ENCODE measurements at places on chromosomes 4 and X. TPM values are rescaled to one million over a fixed set of nuclear protein-coding genes. Genes with fewer than 3 reads are reported as not detected.

Gene CT45A10
- not detected for total RNA-seq

Gene HERC5
- 2.6 TPM for total RNA-seq

Gene GABRE
- 31.3 TPM for total RNA-seq

Gene ZDHHC15
- total RNA-seq = 3.1 TPM

Gene SHROOM4
- 10.5 TPM for total RNA-seq

Gene YY2
- 0.30 TPM for total RNA-seq

Gene RPL36A
- total RNA-seq = 86.9 TPM

Gene FGG
- not detected for total RNA-seq

Gene SPARCL1
- 292 TPM for total RNA-seq

Gene ZNF674
- total RNA-seq = 2.9 TPM

Gene CXCR3
- not detected for total RNA-seq

Gene FAT1
- total RNA-seq = 59.1 TPM

Gene SMIM31
- total RNA-seq = not detected

Gene TMEM271
- not detected for total RNA-seq

Gene KLKB1
- 0.74 TPM for total RNA-seq

Gene TRIM60
- not detected for total RNA-seq

Gene CPLX1
- 4.8 TPM for total RNA-seq

Gene LONRF3
- 0.93 TPM for total RNA-seq

Gene ODAPH
- total RNA-seq = not detected

Gene GABRG1
- total RNA-seq = not detected

Gene NKX6-1
- not detected for total RNA-seq

Gene TMPRSS11F
- total RNA-seq = not detected

Gene GLOD5
- not detected for total RNA-seq

Gene GYPE
- 0.16 TPM for total RNA-seq

Gene SLC25A43
- 1.4 TPM for total RNA-seq

Gene ATP1B4
- 1.8 TPM for total RNA-seq

Gene PCDH7
- total RNA-seq = 34.3 TPM

Gene RIPPLY1
- not detected for total RNA-seq

Gene ZNF630
- 3.2 TPM for total RNA-seq

Gene IL2RG
- 0.99 TPM for total RNA-seq

Gene CRMP1
- 1.4 TPM for total RNA-seq

Gene SMS
- total RNA-seq = 46.8 TPM

Gene MED14
- 30.7 TPM for total RNA-seq

Gene TIMM8A
- total RNA-seq = 24.8 TPM

Gene GAB3
- total RNA-seq = 14.8 TPM

Gene RAB33B
- 6.1 TPM for total RNA-seq

Gene GJB1
- total RNA-seq = not detected

Gene KCND1
- total RNA-seq = 0.30 TPM

Gene ARHGAP36
- total RNA-seq = not detected

Gene ACE2
- total RNA-seq = 14.0 TPM

Gene GPR82
- total RNA-seq = 0.19 TPM

Gene XAGE2
- total RNA-seq = not detected

Gene CT83
- not detected for total RNA-seq

Gene INTU
- total RNA-seq = 5.2 TPM

Gene DCAF4L1
- 0.19 TPM for total RNA-seq

Gene LDB2
- total RNA-seq = 29.6 TPM

Gene RPS6KA6
- total RNA-seq = 0.41 TPM

Gene ADAM29
- not detected for total RNA-seq

Gene AMTN
- not detected for total RNA-seq

Gene NHSL2
- 3.8 TPM for total RNA-seq

Gene TIGD4
- total RNA-seq = 0.22 TPM

Gene TMEM255A
- 0.38 TPM for total RNA-seq

All from left ventricle myocardium inferior (tissue), 1 donor.